ENCODE measurements at places on chromosomes 2 and 18.

GRCh38 chr2:7169593-7169992 is 252.4 kb downstream of the RNF144A start:
- H3K36me3 ChIP-seq: no peaks in the 10 kb centered on the region
- no peaks in the 10 kb centered on the region for H3K4me1 ChIP-seq
- H3K27ac ChIP-seq: no peak overlapping the region
- no peak overlapping the region for H3K4me3 ChIP-seq
- no peak for DNase-seq
- H3K27me3 ChIP-seq: no peaks in the 10 kb centered on the region

GRCh38 chr2:120692691-120693090 is 43.0 kb upstream of the GLI2 start:
- H3K36me3 ChIP-seq: no peaks in the 10 kb centered on the region
- no peak overlapping the region for H3K4me3 ChIP-seq
- DNase-seq: no peak
- H3K27me3 ChIP-seq: peaks cover 41% of the 10 kb centered on the region
- H3K27ac ChIP-seq: no peak overlapping the region

DNA sequence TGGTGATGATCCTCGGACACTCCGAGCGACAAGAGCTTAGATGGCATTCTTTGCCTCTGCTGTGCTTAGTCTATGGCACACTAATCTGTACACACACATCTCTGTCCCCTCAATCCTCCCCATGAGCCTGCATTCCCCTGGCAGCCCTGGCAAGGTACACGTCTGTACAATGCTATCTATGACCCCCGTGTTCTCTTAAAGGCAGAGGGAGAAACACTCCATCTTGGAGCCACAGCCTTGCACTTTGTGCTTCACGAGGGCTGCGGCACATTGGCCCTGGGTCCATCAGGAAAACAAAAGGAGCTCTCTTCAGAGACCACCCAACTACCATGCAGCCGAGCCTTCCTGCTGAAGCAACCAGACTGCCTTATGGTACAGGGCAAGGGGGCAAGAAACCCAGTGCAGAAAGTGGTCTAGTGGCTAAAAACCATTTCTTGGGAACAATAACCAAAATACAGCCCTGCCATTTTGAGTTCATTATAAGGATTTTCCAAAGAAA is 42.5 kb downstream of the STEAP3 start:
- H3K4me1 ChIP-seq: no peaks in the 10 kb centered on the region
- H3K4me3 ChIP-seq: no peak overlapping the region
- H3K27ac ChIP-seq: no peak overlapping the region
- no peaks in the 10 kb centered on the region for H3K36me3 ChIP-seq
- H3K27me3 ChIP-seq: no peaks in the 10 kb centered on the region

DNA sequence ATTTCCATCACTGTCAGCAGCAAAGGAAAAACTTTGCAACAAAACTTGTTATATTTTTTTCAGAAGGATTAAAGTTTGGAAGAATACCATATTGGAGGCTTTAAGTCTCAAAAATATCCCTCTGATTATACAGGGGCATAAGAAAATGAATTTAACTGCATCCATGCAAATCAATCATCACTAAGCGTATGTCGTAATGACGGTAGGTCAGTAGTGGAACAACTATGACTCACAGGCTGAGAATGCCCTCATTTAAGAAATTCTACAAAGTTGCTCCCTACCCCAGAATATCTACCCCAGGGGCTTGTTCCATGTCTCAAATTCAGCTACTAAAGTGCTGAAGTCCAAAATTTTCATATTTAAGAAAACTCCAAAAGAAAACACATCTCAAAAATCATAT is 12.5 kb upstream of the NAB1 start:
- no peaks in the 10 kb centered on the region for H3K27me3 ChIP-seq
- no peak for DNase-seq
- H3K4me3 ChIP-seq: no peak overlapping the region
- no peaks in the 10 kb centered on the region for H3K4me1 ChIP-seq
- H3K27ac ChIP-seq: no peak overlapping the region

- no peaks in the 10 kb centered on the region for H3K27me3 ChIP-seq
- H3K27ac ChIP-seq: no peak overlapping the region
Observed at GRCh38 chr2:144521686-144522085, 1.8 kb upstream of the ZEB2 start.

DNA sequence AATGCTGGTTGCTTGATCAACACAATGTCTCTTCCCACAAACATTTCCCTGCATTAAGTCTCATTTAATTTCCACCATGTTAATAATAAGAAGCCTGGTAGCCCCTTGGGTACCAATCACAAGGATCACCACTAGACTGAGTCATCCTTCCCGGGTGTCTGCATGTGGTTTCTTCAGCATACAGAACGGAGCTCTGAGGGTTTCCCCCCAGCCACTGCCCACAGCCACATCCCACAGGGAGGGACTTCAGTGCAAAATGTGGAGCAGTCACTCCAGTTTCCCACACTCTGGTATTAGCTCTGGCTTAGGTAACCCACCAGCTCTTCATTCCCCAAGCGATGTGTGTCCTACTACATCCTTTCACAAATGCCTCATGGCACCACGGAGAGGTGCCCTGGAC is 42.7 kb upstream of the POLE4 start:
- DNase-seq: no peak
- H3K36me3 ChIP-seq: no peaks in the 10 kb centered on the region
- H3K4me3 ChIP-seq: no peak overlapping the region
- peaks cover 9% of the 10 kb centered on the region for H3K27me3 ChIP-seq

DNA sequence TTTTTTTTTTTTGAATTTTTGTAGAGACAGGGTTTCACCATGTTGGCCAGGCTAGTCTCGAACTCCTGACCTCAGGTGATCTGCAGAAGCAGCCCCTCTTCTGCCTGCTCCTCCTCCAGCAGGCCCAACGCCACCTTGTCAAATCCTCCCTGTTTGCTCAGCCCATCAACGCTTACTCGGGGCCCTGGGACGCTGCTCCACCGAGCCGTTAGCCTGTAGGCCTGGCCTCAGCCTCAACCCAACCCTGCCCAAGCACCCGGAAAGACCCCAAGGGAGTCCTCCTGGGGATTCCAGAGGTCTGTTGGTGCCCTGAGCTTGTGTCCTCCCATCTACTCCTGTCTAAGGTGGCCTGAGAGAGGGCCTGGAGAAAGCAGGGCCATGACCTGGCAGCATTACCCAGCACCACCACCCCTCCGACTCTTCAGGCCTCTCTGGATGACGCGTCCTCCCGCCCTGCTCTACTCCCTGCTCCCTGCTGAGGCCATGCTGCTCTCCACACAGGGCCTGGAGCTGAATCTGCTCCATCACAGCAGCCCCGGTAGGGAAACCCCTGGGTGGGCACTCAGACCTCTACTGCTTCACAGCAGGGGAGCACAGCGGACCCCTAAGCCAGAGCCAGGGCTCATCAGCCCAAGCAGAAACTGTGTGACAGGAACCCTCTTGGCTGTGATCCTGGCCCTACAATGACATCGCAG is 3.2 kb downstream of the STK25 start:
- H3K36me3 ChIP-seq: no peaks in the 10 kb centered on the region
- peaks cover 11% of the 10 kb centered on the region for H3K27me3 ChIP-seq
- no peak overlapping the region for H3K27ac ChIP-seq
- H3K4me3 ChIP-seq: no peak overlapping the region
- H3K4me1 ChIP-seq: peaks cover 22% of the 10 kb centered on the region

DNA sequence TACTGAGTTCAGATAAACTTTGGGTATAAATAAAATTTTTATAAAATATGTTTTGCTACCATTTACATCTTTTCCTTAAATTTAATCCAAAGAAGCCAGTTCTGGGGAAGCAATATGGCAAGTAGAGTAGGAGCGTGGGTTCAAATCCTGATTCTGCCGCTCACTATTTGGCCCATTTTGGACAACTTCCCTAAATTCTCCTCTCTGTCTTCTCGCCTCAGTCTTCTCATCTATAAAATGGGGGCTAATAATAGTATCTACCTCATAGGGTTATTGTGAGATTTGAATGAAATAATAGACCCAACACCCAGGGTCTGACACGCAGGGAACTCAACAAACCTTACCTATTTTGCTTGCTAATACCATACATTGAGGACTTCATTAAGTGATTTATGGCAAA is 59.7 kb downstream of the ACTR2 start:
- peaks cover 4% of the 10 kb centered on the region for H3K4me1 ChIP-seq
- DNase-seq: no peak
- H3K27me3 ChIP-seq: peaks cover 36% of the 10 kb centered on the region
- no peak overlapping the region for H3K27ac ChIP-seq
- no peak overlapping the region for H3K4me3 ChIP-seq

DNA sequence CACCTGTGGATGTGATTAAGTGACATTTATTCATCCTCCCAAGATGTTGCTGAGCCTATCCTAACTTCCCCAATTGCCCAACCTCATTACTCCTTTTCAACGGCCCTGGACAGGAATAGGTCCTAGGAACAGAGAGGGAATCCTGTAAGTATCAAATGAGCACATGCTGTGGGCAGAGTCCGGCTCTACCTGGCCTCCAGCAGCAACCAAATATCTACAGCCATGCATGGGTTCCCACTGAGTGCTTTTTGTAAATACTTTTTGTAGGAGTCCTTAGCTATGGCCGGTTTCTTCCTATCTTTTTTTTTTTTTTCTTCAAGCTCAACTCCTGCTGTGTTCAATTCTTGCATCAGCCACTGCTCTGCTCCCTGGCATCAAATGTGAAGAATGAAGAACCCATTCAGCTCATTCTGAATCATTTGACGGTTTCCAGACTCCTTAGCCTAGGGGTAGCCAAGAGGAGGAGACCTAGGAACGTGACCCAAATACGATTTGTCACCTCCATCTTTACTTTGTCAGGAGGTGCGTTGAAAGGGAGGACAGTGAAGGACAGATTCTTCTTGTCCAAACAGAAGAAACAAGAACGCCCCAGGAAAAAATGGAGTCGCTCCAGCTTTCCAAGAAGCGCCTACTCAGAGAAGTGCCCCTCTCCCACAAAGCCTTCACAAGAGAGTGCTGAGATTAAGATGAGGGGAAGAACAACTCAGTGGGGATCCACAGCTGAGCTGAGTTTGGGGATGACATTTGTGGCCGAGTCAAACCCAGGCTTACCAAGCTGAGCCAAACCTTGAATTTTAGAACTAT is 46.7 kb upstream of the LCLAT1 start:
- no peak for DNase-seq
- no peaks in the 10 kb centered on the region for H3K27me3 ChIP-seq
- no peak overlapping the region for H3K27ac ChIP-seq
- no peak overlapping the region for H3K4me3 ChIP-seq
- peaks cover 18% of the 10 kb centered on the region for H3K4me1 ChIP-seq
- H3K36me3 ChIP-seq: no peaks in the 10 kb centered on the region

DNA sequence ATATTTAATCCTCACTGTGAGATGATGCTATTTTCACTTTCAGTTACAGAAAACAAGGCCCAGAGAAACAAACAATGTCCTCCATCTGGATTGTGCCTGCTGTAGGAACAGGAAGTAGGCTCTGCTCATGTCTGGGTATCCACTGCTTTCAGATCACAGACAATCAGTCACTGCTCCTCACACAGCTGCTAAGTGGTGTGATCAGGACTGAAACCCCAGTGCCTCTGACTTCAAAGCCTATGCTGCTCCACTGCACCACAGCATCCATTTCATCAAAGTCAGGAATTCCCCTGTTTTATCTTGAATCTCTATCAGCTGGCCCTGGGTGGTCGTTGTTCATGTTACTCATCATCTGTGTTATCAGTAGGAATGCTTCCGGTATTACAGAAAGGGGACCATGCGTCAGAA is 303.8 kb upstream of the TRIB2 start:
- H3K36me3 ChIP-seq: no peaks in the 10 kb centered on the region
- H3K27ac ChIP-seq: no peak overlapping the region
- H3K4me1 ChIP-seq: no peaks in the 10 kb centered on the region

DNA sequence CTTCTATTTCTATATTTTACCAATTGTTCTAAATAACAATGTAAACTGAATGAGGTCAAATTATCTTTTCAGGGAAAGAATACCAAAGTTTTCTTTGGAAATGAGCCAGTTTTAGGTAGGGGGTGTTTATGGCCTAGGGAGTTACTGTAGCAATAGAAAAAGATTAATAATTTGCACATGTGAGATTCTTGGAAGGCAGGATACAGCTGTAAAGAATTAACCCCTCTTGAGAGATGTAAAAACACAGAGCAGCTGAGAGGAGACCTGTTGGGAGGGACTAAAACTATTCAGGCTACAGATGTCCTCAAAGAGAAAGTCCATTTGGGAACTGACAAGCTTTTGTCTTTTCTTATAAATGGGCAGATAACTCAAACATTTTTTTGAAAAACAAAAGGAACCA is 182.2 kb downstream of the FIGN start:
- no peak overlapping the region for H3K4me3 ChIP-seq
- H3K27ac ChIP-seq: no peak overlapping the region
- no peaks in the 10 kb centered on the region for H3K27me3 ChIP-seq
- no peak for DNase-seq
- H3K4me1 ChIP-seq: peaks cover 28% of the 10 kb centered on the region

DNA sequence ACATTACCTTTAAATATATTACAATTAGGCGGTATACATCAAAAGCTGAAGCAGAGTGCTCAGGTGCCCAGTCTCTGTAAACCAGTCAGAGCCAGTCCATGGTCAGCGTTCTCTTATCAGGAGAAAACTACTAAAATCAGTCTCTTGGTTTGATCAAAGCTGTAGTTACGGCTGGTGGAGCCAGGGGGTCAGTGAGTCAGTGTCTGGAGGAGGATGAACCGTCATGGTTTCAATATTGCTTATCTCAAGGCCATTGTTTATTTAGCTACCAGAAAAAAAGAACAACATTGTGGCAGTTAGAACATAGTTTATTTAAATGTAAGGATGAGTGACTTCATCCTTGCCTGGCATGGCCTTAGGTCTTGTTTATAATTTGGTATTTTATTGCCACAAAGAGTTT is 71.3 kb upstream of the NYAP2 start:
- H3K27me3 ChIP-seq: no peaks in the 10 kb centered on the region
- H3K4me1 ChIP-seq: no peaks in the 10 kb centered on the region
- no peak overlapping the region for H3K27ac ChIP-seq
- DNase-seq: no peak
- H3K36me3 ChIP-seq: no peaks in the 10 kb centered on the region

DNA sequence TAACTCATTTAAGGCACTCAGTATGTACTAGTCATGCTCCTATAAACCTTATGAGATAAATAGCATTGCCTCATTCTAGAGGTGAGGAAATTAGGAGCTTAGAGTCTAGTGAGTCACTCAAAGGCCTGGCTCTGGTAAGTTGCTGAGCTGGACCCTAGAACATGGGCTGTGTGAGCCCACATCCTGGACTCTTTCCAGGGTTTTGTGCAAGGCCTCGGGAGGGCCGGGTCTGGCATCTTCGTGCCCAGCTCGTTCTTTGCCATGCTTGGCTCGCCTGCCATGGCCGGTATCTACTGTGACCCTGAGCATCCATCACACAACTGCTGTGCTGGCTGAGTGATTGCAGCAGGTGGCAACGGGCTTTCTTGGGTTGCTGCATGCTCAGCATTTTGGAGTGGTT is 168.0 kb downstream of the LPIN1 start:
- no peak for DNase-seq
- no peak overlapping the region for H3K27ac ChIP-seq
- no peaks in the 10 kb centered on the region for H3K36me3 ChIP-seq
- H3K27me3 ChIP-seq: no peaks in the 10 kb centered on the region
- no peaks in the 10 kb centered on the region for H3K4me1 ChIP-seq

GRCh38 chr2:121137571-121137970 is 147.4 kb downstream of the TFCP2L1 start:
- H3K4me1 ChIP-seq: no peaks in the 10 kb centered on the region
- H3K27me3 ChIP-seq: no peaks in the 10 kb centered on the region
- no peak overlapping the region for H3K4me3 ChIP-seq
- no peak for DNase-seq
